Stimulated activated naive B cell treated with anti-CD40 and anti-IgM and Interleukin-4, amounts not matched to agents 10 μg/mL and 1 μg/mL and 100 μg/mL, for 72 hours (primary cell): ENCODE measurements at places on chromosomes 5 and 9.
A peak's percentile ranks its signal among the peaks of the same experiment; 100 is the strongest.

DNA sequence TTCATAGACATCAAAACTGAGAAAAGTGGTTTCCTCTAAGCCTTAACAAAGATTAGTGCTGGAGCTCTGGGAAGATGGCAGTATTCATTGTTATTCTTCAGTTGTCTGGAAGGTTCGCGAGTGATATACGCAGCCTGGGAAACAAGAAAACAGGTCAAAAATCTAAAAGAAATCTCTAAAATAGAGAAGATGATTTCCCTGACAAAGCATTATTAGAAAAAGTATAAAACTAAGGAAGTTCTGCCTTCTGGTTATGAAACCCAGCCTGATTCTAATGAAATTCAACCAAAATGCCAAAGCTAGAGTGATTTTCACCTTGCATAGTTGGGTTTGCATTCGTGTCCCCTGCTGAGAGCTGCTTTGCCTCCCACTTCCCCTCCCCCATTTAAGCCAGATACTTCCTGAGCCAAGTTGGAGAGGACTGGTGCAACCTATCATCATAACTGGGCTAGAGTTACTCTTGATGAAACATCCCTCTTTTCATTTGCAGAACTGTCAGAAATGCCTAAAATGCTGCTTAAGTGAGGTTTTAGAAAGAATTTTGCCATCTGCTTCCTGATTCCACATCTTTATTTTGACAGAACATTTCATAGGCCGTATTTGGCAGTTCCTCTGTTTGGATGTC lies 48.4 kb downstream of the NDFIP1 start:
- no peak for DNase-seq

GRCh38 chr5:106510321-106510720 lies 1160.4 kb downstream of the EFNA5 start:
- DNase-seq, result no peak

DNA sequence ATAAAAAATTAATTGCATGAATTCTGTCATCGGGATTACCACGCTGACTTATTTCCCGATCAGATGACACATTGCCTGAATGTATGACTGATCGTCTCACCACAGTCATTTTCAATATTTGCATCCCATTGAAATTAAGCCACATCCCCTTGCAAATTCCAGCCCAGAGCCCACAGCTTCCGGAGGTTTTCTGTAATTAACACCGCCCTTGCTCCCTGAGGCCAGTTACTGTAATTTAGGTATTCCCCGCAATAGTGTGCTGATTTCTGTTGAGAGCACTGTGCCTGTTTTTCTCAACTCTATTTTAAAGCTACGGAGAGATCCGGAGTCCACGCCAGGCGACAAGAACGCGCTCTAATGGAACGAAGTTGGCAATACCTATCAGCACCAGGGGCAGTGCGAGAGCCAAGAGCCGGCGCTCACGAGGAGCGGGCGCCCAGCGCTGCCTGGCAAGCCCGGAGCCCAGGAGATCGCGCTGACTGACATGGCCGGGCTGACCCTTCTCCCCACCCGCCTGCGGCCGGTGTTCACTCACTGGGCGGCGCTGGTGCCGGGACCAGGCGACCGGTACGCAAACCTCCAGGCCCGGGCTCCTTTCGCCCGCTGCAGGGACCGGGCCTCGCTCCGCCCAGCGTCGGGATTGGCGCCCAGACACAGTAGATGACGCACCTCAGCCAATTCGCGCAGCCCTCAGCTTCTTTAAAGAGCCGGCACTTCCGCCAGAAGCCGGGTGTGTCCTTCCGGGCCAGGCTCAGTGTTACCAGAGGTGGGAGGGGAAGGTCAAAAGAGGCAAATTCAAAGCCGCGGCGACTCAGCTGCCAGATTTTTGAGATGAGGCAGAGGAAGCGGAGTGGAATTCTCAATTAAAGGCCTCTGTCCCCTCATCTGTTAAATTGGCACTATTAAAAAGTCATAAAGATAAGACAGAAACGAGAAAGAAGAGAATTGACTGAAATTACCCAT lies at the start of gene PLGRKT:
PLGRKT (minus strand) TSS at position 672 of the 963 bp plus-strand sequence. CDS start 5,948 bp downstream, outside the sequence.
- DNase-seq, result peak; percentile 89

DNA sequence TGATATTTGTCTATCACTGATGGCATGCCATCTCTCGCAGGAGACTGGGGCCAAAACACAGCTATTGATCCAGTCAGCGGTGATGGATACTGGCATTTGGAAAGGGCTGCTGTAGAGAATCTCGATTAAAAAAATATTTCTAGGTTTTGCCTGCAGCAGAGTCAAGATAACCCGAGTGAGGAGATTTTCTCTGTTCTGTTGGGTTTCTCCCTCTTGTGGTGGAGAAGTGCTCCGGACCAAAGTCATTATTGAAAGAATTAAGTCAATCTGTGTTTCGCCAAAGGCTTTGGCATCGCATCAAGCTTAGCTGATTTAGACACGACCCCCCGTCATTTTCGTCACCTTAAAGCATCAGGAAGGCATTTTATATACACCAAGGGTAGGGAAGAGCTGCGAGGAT lies 97.1 kb upstream of the IRX2 start:
- DNase-seq, result no peak

DNA sequence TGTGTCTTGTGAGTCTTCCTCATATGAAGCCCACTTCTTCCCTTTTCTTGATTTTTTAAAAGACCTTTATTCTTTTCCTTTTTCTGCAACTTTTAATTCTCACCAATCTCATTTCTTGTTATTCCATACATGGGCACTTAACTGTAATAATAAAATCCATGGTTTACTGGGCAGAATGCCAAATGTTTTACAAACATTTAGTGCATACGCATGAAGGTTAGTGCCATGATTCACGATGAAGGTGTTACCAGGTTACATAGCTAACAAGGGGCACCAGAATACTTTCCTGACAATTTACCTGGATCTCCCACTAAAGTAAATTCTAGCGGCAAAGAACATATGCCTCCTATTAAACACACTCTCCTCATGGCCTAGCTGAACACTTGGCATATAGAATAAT lies 28.5 kb downstream of the MAN2A1 start:
- no peak for DNase-seq

- DNase-seq, result peak; percentile 26
Observed at GRCh38 chr9:122095010-122095767, 2.1 kb upstream of the TTLL11 start.

DNA sequence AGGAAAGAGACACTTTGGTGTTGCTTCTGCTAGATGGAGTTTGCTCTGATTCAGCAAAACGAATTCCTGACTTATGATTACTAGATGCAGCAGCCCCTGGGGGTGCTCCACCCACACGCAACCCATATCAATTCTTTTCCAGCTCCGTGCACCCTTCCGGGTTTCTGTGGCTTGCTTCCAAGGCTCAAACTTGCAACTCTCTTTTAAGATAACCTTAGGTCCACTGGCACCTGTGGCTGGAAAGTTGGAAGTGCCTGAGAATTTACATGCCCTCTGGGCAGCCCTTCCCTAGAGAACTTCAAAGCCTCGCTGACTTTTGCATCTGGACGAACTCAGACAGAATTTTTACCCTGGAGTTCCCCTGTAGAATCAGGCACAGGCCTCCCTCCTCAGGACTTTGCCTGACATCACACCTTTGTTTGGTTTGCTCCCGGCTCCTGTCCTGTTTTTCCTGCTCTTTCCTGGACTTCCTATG lies 224.9 kb downstream of the SNX18 start:
- DNase-seq, result no peak

DNA sequence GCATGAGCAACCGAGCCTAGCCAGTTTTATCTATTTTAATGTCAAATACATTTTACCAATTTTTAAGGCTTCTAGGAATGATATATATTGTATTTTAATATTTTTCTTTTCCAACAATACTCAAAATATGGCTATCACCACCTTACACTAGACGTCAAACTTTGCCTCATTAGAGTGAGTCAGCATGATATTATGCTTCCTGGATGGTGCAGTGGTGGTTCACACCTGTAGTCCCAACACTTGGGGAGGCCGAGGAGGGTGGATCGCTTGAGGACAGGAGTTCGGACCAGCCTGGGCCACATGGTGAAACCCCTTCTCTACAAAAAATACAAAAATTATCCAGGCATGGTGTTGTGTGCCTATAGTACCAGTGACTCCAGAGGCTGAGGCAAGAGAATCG lies 7.3 kb upstream of the CDC14B start:
- no peak for DNase-seq

GRCh38 chr9:136172412-136173079 lies 32.4 kb downstream of the LHX3 start:
- DNase-seq, result no peak

DNA sequence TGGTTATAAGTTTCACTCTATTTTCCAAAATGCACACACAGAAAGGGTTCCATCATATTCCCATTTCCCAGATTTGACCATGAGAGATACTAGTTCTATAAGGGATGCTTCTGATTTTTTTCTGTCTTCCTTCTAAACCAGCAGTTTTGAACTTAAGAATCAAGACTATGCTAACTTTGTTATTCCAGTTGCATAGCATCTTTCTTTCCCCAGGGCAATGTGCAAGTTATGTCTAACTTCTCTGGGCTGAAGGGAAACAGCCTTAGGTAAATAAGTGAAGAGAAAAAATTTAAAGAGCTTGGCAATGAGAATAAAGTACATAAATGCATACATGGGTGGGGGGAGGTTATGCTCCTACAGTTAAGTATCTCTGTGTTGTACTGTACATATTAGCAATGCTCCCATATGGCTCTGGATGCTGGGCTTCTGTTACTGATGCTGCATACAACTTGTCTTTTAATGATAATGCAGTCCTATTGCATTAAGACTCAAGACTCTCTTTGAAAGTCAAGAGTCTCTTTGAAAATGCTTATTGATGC lies 125.8 kb upstream of the SLC12A2 start:
- no peak for DNase-seq

- DNase-seq, result no peak
Observed at GRCh38 chr5:101102506-101102905, 199.4 kb upstream of the ST8SIA4 start.

GRCh38 chr5:135131801-135132680 lies 98.0 kb upstream of the PITX1 start:
- no peak for DNase-seq
